ENCODE measurements at places on chromosomes 6 and 20. TPM values are rescaled to one million over a fixed set of nuclear protein-coding genes. Genes with fewer than 3 reads are reported as not detected.

DNA sequence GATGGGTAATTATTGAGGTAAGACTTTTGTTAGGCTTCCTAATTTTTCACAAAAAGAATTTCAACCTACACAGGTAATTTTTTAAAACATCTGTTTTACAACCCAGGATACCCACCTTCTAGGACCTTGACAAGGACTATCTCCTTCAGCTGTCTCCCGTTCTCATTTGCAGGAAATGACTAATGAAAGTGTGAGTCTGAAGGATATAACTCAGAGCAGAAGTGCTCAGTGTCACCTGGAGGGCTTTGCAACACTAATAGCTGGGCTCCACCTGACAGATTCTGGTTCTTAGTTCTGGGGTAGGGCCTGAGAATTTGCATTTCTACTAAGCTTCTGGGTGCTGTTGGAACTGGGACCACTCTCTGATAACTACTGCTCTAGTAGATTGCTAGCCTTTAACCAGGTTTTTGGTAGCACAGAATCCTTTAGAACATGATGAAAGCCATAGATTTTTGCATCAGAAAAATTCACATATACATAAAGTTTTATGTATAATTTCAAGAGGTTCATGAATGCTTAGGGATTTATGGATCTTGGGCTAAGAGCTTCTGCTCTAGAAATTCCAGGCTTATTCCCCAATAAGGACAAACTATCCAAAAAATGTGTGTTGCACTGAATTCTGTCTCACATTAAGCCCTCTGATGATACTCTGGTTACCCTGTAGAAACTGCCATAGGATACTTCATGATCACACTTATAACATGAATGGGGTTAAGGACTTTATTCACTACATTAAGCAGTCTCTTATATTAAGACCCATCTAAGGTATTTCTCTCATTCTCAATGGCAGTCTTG is 30.3 kb downstream of the AK9 start:
- no peak for DNase-seq

Gene OOEP
- total RNA-seq = not detected

DNA sequence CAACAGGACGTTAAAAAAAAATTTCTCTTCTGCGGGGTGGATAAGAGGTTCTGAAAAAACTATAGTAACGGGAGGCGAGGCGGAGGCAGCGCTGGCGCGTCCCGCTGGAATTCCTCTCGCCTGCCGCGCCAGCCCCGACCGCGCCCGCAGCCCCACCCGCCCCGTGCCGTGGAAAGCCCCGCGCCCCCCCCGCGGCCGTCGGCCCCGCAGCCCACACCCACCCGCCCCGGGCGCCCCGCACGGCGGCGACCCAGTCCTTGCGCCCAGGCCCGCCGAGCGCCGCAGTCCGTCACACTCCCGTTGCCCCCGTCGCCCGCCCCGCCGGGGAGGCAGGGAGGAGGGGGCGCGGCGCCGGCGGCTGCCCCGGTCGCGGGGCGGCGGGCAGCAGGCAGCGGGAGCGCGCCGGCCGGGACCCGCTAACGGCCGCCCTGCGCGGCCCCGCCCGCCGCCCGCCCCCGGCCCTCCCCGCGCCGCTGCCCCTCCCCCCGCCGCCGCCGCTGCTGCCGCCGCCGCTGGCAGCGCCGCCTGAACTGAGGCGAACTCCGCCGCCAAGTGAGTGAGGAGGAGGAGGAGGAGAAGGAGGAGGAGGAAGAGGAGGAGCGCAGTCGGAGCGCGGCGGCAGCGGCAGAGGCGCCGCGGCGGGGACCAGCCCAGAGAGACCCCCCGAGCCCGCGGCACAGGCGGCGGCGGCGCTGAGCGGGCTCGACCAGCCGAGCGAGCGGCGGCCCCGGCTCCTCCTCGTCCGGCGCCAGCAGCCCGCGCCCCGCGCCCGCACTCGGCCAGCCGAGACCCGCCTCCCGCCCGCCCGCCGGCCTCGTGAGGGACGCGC is at the start of gene QKI:
QKI (plus strand) TSS at position 602 of the 829 bp plus-strand sequence. CDS start 476 bp downstream, outside the sequence.
- peak; percentile 86 for DNase-seq

- DNase-seq = no peak
Observed at GRCh38 chr6:18350271-18350670, 36.9 kb upstream of the RNF144B start.

Gene NKAPL
- not detected for total RNA-seq

DNA sequence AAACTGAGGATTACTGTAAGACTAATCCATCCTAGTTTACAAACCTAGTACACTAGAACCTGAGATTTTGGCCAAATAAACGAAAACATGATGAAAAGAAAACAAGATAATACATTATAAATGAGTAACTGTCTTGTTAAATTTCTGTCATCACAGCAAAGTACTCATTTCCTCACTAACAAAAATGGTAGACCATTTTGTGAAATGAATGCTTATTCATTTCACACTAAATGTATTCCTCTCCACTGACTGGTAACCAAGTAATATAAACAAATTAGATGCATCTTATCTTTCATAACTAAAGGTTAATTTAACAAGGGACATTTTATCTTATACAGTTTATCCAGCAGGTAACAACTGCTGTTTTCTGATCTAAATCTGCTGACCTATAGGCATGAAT is 143.7 kb downstream of the REV3L start:
- DNase-seq = no peak

DNA sequence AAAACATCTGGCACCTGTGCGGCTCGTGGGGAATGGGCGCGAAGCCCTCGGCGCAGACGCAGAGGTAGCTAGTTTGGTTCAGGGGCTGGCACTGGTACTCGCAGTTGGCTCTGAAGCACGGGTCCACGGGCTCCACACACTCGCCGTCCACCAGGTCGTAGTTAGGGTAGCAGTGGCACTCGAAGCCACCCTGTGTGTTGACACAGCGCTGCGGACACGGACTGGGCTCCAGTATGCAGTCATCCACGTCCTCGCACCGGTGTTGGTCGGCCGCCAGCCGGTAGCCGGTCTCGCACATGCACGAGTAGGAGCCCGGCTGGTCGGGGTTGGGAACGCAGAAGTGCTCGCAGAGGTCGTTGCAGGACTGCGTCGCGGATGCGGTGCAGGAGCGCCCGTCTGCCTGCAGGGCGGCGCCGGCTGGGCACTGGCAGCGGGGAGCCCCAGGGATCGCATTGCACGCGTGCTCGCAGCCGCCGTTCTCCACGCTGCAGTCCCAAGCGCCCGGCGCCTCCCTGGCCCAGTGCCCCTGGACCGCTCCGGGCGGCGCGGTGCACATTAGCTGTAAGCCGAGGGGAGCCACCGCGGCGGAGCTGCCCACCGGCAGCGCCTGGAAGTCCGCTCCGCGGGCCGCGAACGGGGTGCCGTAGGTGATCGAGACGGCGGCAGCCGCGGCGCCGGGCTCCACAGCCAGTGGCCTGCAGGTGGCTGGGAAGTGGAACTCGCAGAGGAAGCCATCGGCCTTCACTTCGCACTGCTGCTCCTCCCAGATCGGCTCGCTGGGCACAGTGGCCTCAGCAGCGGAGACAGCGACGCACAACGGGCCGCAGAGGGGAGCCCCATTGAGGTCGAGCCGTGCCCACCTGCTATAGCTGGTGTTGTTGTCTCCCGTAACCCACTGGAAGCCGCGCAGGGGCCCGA is 930 bp downstream of the THBD start:
- DNase-seq = peak; percentile 14

Gene DDX39B
- total RNA-seq = 389 TPM

GRCh38 chr6:29255530-29255929 is 46.0 kb upstream of the OR14J1 start:
- DNase-seq = no peak

Gene RIMS4
- total RNA-seq = 2.9 TPM

Gene NKAIN4
- not detected for total RNA-seq

GRCh38 chr6:15911753-15912504 is 217.0 kb upstream of the MYLIP start:
- no peak for DNase-seq

- DNase-seq = no peak
Observed at GRCh38 chr6:155387481-155387880, 68.2 kb downstream of the NOX3 start.

Gene HLA-DRB5
- total RNA-seq = not detected

DNA sequence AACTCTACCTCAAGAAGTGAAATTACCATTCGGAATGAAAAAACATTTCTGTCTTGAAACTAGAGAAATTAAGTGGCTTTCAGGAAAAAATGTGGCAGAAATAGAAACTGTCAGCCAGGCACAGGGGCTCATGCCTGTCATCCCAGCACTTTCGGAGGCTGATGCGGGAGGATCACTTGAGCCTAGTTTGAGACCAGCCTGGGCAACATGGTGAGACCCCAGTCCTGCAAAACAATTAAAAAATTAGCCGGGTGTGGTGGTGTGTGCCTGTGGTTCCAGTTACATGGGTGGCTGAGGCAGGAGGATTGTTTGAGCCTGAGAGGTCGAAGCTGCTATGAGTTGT is 7.1 kb upstream of the TMEM181 start:
- DNase-seq = no peak

GRCh38 chr20:25079171-25079570 is 2.8 kb downstream of the VSX1 start:
- no peak for DNase-seq

GRCh38 chr20:9128568-9128967 is 59.7 kb downstream of the PLCB4 start:
- no peak for DNase-seq

- no peak for DNase-seq
Observed at GRCh38 chr6:105591053-105591452, 188.2 kb upstream of the PREP start.

- peak; percentile 90 for DNase-seq
Observed at GRCh38 chr20:653110-653589, at the start of gene SRXN1. SRXN1 (minus strand) TSS chr20:653200; CDS start chr20:653185, 15 bp downstream.

Gene CD93
- total RNA-seq = not detected

DNA sequence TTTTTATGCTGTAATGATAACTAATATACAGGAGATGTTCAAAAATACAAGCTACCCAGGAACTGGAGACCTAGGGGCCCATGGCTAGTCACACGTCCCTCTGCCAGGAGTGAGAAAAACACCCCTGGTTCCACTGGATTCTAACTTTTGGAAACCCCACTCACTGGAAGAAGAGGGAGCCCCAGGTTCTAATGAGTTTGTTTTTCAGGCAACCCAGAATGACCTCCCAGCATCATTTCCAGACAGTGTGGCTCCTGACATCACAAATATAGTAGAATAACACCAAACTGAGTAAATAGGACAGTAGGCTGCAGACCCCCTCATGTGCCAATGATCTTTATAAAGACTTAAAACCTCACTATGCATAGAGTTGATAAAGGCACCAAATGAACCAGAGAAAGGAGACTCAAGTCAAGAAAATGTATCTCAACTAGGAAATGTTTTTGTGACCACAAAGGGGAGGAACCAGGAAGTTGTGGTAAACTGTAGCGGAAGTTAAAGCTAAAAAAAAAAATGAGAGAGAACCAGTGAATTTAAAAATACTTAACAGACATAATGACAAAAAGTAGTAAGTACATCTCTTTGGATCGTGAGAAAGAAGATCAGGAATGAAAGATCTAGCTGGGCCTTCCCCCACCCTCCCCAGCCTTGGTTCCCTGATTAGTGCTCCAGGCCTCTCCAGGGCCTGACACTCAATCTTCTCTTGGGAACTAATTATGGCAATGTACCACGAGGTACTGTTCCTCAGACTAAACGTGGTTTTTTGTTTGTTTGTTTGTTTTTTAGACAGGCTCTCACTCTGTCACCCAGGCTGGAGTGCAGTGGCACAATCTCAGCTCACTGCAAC is 19.8 kb downstream of the HLA-E start:
- DNase-seq = no peak

DNA sequence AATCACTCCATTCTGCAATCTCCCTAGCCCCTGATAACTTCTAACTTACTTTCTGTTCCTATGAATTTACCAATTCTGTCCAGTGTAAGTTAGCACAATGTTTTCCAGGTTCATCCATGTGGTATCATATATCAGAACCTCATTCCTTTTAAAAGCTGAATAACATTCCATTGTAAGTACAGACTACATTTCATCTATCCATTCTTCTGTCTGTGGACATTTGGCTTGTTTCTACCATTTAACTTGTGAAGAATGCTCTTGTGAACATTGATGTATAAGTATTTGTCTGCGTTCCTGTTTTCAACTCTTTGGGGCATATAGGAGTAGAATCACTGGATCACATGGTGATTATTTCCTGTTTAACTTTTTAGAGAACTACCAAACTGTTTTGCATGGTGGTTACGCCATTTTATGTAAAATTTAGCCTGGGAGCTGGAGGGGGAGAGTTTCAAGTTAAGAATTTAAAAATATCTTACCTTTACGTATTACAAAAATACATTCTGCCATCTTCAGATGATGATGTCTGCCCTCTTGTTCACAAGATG is 156.5 kb downstream of the BTBD3 start:
- no peak for DNase-seq

Gene MYCT1
- total RNA-seq = not detected

DNA sequence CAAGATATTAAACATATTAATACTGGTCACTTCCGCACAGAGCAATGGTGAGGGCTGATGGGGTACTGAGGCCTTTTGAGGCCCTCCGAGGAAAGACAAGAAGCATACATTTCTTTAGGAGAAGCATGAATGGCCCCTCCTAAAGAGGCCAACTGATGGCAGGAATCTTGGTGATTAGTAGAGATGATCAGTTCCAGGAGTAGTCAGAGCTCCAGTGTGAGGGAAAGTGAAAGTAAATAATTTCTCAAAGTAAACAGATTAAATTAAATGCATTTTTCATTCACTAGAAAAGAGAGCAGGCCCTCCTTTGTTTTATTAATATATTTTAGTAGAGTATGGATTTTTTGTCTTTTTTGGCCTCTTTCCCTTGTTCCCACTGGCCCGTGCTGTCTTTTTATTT is 38.2 kb downstream of the NOX3 start:
- no peak for DNase-seq

DNA sequence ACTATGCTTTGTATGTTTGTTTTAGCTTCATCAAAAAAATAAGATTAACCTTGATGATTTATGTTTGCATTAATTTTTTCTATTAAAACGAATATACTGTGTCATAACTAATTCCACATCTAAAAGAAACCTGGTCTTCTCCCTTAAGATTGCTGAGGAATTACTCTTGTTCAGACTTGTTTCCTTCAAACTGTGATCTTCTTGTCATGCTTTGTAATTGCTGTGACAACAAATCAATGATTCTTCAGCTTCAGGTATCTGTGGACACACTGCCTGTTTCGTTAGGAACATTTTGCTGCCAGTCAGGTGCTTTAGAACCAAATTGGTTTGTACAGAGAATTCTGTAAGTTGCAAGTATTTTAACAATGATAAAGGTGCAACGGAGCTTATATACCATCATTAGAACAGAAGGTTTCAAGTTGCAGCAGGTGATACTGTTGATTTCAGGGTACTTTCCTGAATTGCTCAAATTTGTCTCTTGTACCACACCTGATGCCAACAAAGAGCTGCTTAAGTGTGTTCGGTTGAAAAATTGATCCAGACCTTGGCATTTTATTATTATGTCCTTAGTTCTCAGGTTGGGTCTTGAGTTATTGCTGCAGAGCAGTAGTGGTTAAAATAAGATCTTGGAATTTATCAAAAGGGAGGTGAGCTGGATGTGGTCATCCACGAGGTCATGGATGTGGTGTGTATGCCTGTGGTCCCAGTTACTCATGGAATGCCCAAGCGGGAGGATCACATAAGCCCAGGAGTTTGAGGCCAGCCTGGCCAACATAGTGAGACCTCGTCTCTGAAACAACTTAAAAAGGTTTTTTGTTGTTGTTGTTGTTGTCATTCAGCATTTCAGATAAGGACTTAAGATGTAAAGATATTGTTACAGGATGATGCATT is 19.5 kb downstream of the SYTL3 start:
- DNase-seq = no peak

- DNase-seq = no peak
Observed at GRCh38 chr20:15938847-15939246, 634.4 kb downstream of the KIF16B start.

GRCh38 chr20:49890471-49891361 is 24.6 kb downstream of the SPATA2 start:
- no peak for DNase-seq

Measured in MG63 (cell line).